ENCODE measurements at places on chromosomes 4 and X. TPM values are rescaled to one million over a fixed set of nuclear protein-coding genes. Genes with fewer than 3 reads are reported as not detected.

Gene GAGE1
- not detected for total RNA-seq

Gene MAGEA10
- total RNA-seq = not detected

Gene GYPB
- total RNA-seq = 0.91 TPM

Gene ADH1B
- not detected for total RNA-seq

Gene EGF
- not detected for total RNA-seq

Gene HS3ST1
- total RNA-seq = 5.4 TPM

GRCh38 chr4:177242651-177243286, 66.9 kb upstream of the NEIL3 start:
- H3K27me3 ChIP-seq = no peaks in the 10 kb centered on the region
- H3K4me1 ChIP-seq = no peaks in the 10 kb centered on the region
- no peak overlapping the region for H3K4me3 ChIP-seq
- no peak for DNase-seq
- H3K36me3 ChIP-seq = no peaks in the 10 kb centered on the region
- H3K27ac ChIP-seq = no peak overlapping the region

DNA sequence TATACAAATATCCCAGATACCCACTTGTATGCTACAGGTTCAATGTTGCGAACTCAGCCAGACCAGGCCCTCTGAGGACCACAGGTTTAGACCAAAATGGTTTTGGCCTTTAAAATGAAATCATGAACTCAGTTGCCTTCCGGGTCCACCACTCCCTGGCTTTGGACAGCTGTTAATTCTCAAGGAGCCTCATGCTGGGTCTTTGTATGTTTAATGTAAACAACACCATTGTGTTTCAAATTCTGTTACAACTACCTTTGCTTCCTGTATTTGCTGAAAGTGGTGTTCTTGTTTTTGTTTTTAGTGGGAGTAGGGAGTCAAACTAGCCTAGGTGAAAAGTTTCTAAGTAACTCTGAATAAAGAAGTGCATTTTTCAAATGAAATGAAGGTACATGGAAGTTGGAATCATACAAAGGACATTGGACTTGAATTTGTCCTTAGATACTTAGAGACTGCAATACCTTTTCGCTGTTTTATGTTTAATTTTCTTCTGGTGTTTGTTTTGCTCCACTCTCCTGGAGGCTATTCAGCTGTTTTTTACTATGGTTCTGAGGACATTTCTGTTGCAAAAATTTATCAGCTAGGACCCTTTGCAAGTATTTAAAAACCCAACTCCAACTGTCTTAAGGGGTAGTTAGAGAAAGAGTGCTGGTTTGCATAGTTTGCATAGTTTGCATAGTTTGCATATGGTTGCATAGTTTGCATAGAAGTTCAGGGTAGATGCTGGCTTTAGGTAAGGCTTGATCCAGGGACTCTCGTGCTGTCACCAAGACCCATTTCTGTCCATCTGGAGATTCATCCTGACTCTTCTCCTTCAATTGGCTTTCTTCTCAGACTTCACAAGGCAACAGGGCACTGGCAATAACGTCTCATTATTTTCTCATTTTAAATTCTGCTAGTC, 70.1 kb downstream of the MID1IP1 start:
- DNase-seq = no peak
- no peak overlapping the region for H3K27ac ChIP-seq
- no peaks in the 10 kb centered on the region for H3K27me3 ChIP-seq
- no peak overlapping the region for H3K4me3 ChIP-seq

GRCh38 chr4:67451464-67451863, 93.8 kb downstream of the CENPC start:
- no peak for DNase-seq
- no peaks in the 10 kb centered on the region for H3K4me1 ChIP-seq
- no peaks in the 10 kb centered on the region for H3K27me3 ChIP-seq
- H3K4me3 ChIP-seq = no peak overlapping the region

DNA sequence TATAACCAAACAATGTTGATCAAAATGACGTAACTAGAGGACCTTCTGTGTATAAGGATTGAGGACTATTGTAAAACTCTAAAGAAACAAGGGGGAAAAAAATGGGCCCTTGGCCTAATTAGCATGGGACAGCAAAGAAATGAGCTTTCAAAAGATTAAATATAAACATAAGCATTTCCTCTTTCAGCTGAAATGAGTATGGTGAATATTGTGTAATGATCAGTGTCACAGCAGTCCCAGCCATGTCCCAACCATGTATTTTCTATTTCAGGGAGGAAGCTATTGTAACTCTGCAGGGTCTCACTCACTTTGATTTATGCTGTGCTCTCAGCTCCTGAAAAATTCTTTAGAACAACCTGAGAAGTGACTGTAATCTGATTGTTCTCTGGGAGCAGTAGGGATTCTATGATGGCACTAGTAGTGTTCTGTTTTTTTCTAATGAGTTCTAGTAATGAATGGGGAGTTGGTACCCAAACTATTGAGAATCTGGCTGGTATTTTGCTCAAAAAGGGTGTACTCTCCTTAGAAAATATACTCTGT, 25.8 kb downstream of the ANXA10 start:
- H3K4me1 ChIP-seq = no peaks in the 10 kb centered on the region
- H3K27me3 ChIP-seq = no peaks in the 10 kb centered on the region
- no peak for DNase-seq
- no peak overlapping the region for H3K4me3 ChIP-seq

- H3K4me1 ChIP-seq = no peaks in the 10 kb centered on the region
- no peak overlapping the region for H3K27ac ChIP-seq
These were observed 175.1 kb upstream of the KIT start for GRCh38 chr4:54482529-54483200.

- no peak overlapping the region for H3K27ac ChIP-seq
- H3K27me3 ChIP-seq = no peaks in the 10 kb centered on the region
- peaks cover 2% of the 10 kb centered on the region for H3K36me3 ChIP-seq
- DNase-seq = no peak
- no peak overlapping the region for H3K4me3 ChIP-seq
These were observed 69.2 kb upstream of the ZCCHC13 start for GRCh38 chrX:74234818-74235217.

- H3K4me3 ChIP-seq = no peak overlapping the region
- H3K27me3 ChIP-seq = no peaks in the 10 kb centered on the region
- H3K27ac ChIP-seq = no peak overlapping the region
- H3K36me3 ChIP-seq = no peaks in the 10 kb centered on the region
- DNase-seq = no peak
These were observed 240.2 kb upstream of the ADAMTS3 start for GRCh38 chr4:72809208-72809607.

- peak overlapping the region; percentile 63 for H3K4me3 ChIP-seq
- H3K36me3 ChIP-seq = no peaks in the 10 kb centered on the region
- DNase-seq = peak; percentile 46
- H3K27me3 ChIP-seq = peaks cover 4% of the 10 kb centered on the region
- peaks cover 47% of the 10 kb centered on the region for H3K4me1 ChIP-seq
These were observed 20.4 kb downstream of the DOK7 start for GRCh38 chr4:3483471-3483921.

GRCh38 chr4:159722052-159722451, 619.2 kb downstream of the RAPGEF2 start:
- H3K36me3 ChIP-seq = no peaks in the 10 kb centered on the region
- H3K27me3 ChIP-seq = no peaks in the 10 kb centered on the region

GRCh38 chrX:106599411-106599810, 12.4 kb upstream of the RADX start:
- no peak overlapping the region for H3K4me3 ChIP-seq
- H3K27ac ChIP-seq = no peak overlapping the region
- no peaks in the 10 kb centered on the region for H3K36me3 ChIP-seq
- H3K27me3 ChIP-seq = peaks cover 4% of the 10 kb centered on the region

- H3K4me3 ChIP-seq = no peak overlapping the region
- H3K4me1 ChIP-seq = no peaks in the 10 kb centered on the region
- H3K27me3 ChIP-seq = no peaks in the 10 kb centered on the region
- H3K36me3 ChIP-seq = no peaks in the 10 kb centered on the region
These were observed 86.4 kb upstream of the MAB21L2 start for GRCh38 chr4:150495550-150495949.

DNA sequence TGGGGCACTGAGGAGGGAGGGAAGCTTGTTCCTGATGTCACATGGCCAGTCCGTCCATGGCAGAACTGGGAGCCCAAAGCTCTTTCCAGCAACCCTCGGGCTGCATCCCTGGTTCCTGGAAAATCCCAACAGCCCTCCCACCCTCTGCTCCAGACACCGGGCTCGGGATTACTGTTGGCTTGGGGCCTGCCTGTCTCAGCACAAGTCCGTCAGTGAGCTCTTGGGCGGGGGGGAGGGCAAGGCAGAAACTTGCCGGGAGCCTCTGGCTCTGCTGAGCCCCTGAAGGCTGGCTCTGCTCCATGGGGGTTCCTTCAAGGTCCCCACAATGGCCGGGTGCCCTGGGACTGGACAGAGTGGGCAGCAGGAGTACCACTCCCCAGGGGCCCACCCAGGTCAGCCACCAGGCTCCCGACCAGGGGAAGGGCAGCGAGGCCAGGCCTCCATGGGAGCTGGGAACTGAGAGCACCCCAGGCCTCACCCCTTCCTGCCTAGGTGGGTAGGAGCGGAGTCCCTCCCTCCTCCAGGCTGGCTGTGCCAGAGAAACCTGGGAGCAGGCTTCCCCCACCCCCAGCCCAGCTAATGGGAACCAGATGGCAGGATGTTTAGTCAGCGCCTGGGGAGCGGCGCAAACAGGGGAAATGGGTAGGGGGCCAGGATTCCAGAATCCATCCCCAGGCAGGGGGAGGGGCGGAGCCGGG, 6.4 kb upstream of the HAUS7 start:
- H3K27me3 ChIP-seq = no peaks in the 10 kb centered on the region
- no peak overlapping the region for H3K27ac ChIP-seq
- H3K4me3 ChIP-seq = no peak overlapping the region

Data from B cell (primary cell).